ENCODE measurements at places on chromosomes 3 and 15.

DNA sequence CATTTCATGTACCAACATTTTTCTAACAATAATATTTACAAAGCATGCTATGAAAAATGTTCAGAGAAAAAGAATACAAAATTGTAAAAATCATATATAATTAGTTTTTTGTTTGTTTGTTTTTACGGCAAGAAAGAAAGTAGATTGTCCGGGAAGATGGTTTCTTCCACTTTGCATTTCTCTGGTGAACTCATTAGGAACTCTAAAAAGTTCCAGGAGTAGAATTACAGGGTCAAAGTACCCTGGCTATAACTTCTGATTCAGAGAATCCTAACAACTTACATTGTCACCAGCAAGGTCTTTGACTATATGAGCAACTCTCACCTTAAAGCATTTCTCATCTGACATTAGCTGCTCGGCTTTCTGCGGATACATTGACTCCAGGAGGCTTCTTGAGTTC, 196.7 kb downstream of the PDE8A start:
- no peak for DNase-seq

GRCh38 chr3:41740374-41740886, 221.5 kb downstream of the ULK4 start:
- DNase-seq = no peak

GRCh38 chr3:133457465-133458067, 57.7 kb downstream of the BFSP2 start:
- DNase-seq = no peak

- no peak for DNase-seq
These were observed 197.2 kb downstream of the ATP10A start for GRCh38 chr15:25665913-25666312.

GRCh38 chr15:44471885-44472455, 44.5 kb downstream of the CTDSPL2 start:
- DNase-seq = no peak

GRCh38 chr3:88744896-88745295, 362.5 kb upstream of the EPHA3 start:
- no peak for DNase-seq

- no peak for DNase-seq
These were observed 122.0 kb downstream of the SLC25A26 start for GRCh38 chr3:66342717-66343356.

- no peak for DNase-seq
These were observed 238.6 kb downstream of the RAP2B start for GRCh38 chr3:153400641-153401040.

- DNase-seq = no peak
These were observed 3.0 kb upstream of the RPP25 start for GRCh38 chr15:74959586-74959939.

DNA sequence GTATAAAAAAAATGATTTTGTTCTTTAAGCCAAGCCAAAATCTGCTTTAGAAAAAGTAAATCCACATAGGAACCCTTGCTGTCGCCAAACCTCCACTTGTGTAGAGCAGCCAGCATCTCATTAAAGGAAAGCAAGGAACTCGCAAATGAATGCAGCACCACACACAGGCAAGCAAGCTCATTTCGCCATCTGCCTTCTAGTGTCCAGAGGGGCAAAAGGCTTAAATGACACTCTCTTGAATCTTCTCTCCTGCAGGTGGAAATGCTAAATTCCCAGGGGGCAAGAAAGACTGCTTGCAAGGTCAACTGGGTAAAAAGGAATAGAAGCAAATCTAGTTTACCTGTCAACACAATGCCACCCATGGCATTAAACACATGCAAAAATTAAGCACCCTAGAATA, 2.4 kb downstream of the MB21D2 start:
- DNase-seq = no peak

GRCh38 chr3:98968824-98969223, 67.3 kb upstream of the DCBLD2 start:
- no peak for DNase-seq

- no peak for DNase-seq
These were observed 450.0 kb upstream of the KCNMB2 start for GRCh38 chr3:178086144-178086825.

- DNase-seq = no peak
These were observed 35.8 kb upstream of the HERC1 start for GRCh38 chr15:63869371-63870042.

- no peak for DNase-seq
These were observed 28.6 kb upstream of the TGFBR2 start for GRCh38 chr3:30577788-30578187.

DNA sequence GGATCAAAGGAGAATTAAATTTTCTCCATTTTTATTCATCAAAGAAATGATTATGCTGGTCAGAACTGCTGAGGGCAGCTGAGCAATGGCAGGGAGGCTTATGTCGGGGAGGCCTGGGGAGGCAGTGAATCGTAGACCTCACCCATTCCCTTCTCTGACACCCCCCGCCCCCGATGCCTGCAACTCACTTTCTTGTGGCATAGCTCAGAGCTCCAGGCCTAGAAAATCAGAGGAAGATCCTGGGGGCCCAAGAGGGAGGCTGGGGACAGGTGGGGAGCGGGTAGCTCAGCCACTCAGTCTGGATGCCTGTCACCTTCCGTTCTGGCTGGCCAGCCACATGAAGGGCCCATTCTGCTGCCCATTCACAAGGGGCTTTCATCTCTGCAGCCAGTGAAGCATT, 1.1 kb upstream of the DNAH1 start:
- no peak for DNase-seq

DNA sequence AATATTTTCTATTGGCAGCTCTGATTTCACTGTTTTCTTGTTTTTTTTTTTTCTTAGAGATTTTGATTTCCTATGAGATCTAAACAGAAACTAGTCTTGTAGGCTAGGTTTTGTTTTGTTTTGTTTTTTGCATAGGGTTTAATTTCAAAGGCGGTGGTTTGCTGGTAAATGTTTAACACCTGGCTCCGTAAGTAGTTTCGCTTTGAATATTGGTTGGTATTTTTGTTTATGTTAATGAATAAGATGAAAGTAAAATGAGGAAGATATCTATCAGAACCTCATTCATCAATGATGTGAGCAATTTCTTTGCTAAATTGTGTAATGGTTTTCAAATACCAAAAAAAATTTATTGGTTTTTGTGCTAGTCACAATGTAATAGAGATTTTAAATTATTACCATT, 39.7 kb upstream of the TM4SF1 start:
- DNase-seq = no peak
